NCI-H187 (cell line): ENCODE measurements at places on chromosomes 5 and 9.
A peak's percentile ranks its signal among the peaks of the same experiment; 100 is the strongest.

GRCh38 chr9:19048966-19049916 is at the start of gene RRAGA:
Gene RRAGA, plus strand, starts transcription at chr9:19049427. Its CDS starts 233 bp downstream, at chr9:19049660.
- DNase-seq = peak; percentile 67

DNA sequence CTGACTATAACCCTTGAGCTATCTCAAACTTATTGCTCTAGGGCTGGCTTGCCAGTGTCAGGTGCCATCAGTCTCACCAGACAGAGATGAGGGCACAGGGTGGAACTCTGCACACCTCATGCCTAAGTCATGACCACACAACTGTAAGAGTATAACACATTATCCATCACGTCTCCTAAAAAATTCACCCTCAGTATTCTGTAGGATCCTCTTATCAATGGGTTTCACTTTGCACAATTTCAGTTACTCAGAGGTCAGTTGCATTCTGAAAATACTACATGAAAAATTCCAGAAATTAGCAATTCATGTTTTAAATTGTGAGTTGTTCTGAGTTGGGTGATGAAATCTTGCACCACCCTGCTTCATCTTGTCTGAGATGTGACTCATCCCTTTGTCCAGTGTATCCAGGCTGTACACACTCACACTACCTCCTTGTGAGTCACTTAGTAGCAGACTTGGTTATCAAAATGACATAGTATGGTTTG is 690.9 kb upstream of the CDH18 start:
- DNase-seq = no peak

DNA sequence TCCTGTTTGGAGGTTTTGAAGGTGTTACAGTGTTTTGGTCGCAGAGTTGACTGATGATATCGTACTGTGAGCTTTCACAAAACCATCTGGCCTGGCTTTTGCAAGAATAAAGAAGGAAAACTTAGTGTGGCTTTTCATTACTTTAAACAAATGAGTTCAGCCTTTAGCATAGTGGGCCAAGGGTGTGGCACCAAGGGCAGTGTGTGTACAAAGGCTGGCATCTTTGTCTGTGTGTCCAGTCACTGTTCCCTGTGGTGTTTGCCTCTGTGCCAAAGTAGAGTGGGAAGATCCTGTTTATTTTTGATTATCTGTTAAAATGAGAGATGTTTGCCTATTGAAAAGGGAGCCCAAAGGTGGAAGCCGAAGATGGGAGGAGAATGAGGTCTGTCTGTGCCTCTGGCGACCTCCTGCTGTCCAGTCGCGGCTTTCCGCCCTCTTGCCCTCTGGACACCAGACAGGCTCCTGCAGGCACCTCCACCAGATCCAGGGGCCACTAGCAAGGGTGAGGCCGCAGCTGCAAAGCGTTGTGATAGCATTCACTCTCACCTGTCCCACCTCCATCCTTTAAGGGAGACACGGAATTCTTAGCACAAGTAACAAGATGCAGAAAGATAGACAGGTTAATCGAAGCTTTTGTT is 113.7 kb downstream of the TRIO start:
- no peak for DNase-seq

GRCh38 chr5:178114325-178115135 is 1.2 kb downstream of the N4BP3 start:
- no peak for DNase-seq

DNA sequence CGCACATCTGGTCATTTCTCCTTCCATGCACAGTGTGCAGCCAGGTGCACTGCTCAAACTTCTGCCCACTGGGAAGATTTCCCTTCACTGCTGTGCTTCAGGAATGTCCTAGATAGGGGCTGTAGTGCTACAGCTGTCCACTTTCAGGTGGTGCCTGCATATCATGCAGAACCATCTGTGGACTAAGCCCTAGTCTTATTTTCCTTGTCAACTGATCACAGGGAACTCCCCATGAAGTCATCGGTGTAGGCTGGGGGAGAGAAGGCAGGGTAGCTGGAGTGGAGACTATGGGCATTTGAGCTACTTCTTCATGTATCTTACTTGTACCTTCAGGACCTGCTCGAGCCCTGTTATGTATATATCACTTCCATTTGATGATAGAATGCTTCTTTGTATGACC is 150.9 kb upstream of the PLCXD3 start:
- DNase-seq = no peak

GRCh38 chr5:138450971-138451370 is 12.1 kb downstream of the REEP2 start:
- DNase-seq = no peak

GRCh38 chr9:137243626-137244485 is 2.8 kb downstream of the TUBB4B start:
- DNase-seq = no peak

- no peak for DNase-seq
These were observed 831 bp downstream of the KLHL3 start for GRCh38 chr5:137734962-137735554.

GRCh38 chr9:38079461-38080031 is 10.5 kb upstream of the SHB start:
- DNase-seq = no peak

GRCh38 chr5:59905188-59905587 is 11.7 kb upstream of the PDE4D start:
- no peak for DNase-seq
